ENCODE measurements at places on chromosomes 5 and 9. TPM values are rescaled to one million over a fixed set of nuclear protein-coding genes. Genes with fewer than 3 reads are reported as not detected.

GRCh38 chr9:84059936-84060335, 79.3 kb downstream of the RMI1 start:
- H3K4me3 ChIP-seq = no peak overlapping the region
- DNase-seq = no peak
- no peaks in the 10 kb centered on the region for H3K4me1 ChIP-seq
- H3K27me3 ChIP-seq = no peaks in the 10 kb centered on the region
- H3K27ac ChIP-seq = no peak overlapping the region

DNA sequence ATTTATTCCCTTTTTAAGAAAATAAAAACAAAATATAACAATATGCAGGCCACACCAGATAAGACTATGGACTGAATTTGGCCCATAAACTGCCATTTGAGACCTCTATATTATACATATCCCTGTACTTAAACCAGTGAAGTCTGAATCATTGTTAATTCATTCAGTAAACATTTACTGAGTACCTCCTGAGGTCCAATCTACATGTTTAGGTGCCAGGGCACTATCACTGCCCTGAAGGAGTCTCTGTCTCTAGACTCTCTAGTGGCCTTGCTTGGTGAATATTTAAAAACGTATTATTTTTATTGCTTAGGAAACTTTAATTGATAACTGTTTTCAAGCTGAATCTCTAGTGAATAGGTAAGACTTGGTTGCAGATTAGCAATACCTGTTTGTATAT, 74.7 kb upstream of the ELL2 start:
- H3K27me3 ChIP-seq = no peaks in the 10 kb centered on the region
- no peak for DNase-seq
- H3K36me3 ChIP-seq = no peaks in the 10 kb centered on the region
- H3K4me1 ChIP-seq = no peaks in the 10 kb centered on the region
- no peak overlapping the region for H3K4me3 ChIP-seq
- H3K27ac ChIP-seq = no peak overlapping the region

GRCh38 chr5:135371622-135372232, 27.3 kb downstream of the MACROH2A1 start:
- no peak for DNase-seq
- H3K4me1 ChIP-seq = peaks cover 2% of the 10 kb centered on the region
- H3K27ac ChIP-seq = no peak overlapping the region
- H3K4me3 ChIP-seq = no peak overlapping the region
- H3K36me3 ChIP-seq = peaks cover 18% of the 10 kb centered on the region

GRCh38 chr5:127834554-127834953, 131.4 kb downstream of the CCDC192 start:
- no peak overlapping the region for H3K4me3 ChIP-seq
- no peaks in the 10 kb centered on the region for H3K4me1 ChIP-seq
- no peak overlapping the region for H3K27ac ChIP-seq
- H3K36me3 ChIP-seq = no peaks in the 10 kb centered on the region
- DNase-seq = no peak

DNA sequence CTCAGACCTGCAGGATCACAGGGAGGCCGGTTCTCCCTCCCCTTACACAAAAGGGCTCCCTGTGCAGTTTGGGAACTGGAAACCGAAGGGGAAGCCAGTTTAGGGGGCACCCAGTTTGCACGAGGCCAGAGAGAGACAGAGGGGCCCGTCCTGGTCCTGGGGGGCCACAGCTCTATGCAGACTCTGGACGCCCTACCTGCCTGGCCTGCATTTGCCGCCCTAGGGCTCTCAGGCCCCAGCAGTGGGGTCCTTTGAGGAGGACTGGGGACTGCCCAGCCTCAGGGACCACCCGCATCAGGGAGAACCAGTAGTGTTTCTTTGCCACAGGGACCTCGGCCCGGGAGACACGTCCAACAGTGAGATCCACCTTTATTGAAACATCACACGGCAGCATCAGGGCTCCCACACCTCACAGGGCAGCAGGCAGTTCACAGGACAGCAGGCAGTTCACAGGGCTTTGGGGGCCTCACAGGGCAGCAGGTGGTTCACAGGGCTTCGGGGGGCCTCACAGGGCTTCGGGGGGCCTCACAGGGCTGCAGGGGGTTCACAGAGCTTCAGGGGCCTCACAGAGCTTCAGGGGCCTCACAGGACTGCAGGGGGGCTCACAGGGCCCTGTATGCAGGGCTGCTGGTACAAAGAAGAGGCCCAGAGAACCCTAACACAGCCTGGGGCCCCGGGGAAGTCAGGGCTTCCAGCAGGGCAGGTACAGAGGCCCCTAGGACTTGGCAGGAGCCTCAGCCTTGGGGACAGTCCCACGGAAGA, 648 bp upstream of the NSMF start:
- no peak for DNase-seq
- no peaks in the 10 kb centered on the region for H3K36me3 ChIP-seq
- peaks cover 7% of the 10 kb centered on the region for H3K4me1 ChIP-seq
- H3K27ac ChIP-seq = peak overlapping the region; percentile 54
- no peaks in the 10 kb centered on the region for H3K27me3 ChIP-seq

- H3K27me3 ChIP-seq = no peaks in the 10 kb centered on the region
- DNase-seq = no peak
- no peak overlapping the region for H3K27ac ChIP-seq
- H3K36me3 ChIP-seq = no peaks in the 10 kb centered on the region
Measured at GRCh38 chr5:126866851-126867636, 90.1 kb downstream of the LMNB1 start.

DNA sequence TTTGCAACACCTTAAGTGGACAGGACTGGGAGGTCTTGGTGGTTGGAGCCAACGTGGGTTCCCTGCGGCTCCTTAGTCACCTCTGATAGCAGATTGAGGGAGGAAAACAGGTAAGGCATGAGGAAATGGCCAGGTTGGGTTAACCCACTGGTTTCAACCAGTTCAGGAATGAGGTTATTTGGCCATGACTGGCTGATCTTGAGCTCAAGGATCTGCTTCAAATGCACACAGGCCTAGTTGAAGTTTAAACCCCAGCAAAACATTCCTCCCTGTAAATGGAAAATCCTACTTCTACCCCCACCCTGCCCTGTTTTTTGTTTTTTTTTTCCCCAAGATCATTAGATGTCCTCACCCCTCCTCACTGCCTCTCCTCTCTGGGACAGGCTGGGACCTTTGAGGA, 3.2 kb upstream of the NUP214 start:
- peaks cover 7% of the 10 kb centered on the region for H3K36me3 ChIP-seq
- peak overlapping the region; percentile 9 for H3K4me3 ChIP-seq
- DNase-seq = peak; percentile 50
- H3K27me3 ChIP-seq = no peaks in the 10 kb centered on the region

DNA sequence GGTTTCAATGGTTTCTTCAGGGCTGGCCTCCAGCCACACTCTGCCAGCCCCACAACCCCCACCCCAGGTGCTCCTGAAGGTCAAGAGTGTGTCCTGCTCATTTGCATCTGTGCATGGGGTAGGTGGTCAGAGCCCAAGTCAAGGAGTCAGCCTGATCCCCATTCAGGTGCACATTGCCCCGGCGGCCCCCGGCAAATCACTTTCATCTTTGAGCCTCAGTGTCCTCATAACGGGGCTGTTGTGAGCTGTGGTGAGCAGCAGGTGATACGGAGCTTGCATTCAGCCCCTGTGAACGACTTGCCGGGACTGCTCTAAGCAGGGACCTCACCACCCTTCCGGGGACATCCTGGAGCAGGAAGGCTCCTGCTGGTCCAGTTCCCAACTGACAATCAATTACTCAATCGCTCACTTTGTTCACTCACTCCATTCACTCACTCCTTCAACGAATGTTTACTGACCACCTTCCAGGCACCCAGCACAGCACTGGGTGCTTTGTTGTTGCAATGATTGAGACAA, 93.2 kb upstream of the CPEB4 start:
- DNase-seq = no peak
- no peaks in the 10 kb centered on the region for H3K36me3 ChIP-seq
- H3K27me3 ChIP-seq = no peaks in the 10 kb centered on the region
- H3K27ac ChIP-seq = peak overlapping the region; percentile 25
- no peak overlapping the region for H3K4me3 ChIP-seq
- H3K4me1 ChIP-seq = peaks cover 20% of the 10 kb centered on the region

DNA sequence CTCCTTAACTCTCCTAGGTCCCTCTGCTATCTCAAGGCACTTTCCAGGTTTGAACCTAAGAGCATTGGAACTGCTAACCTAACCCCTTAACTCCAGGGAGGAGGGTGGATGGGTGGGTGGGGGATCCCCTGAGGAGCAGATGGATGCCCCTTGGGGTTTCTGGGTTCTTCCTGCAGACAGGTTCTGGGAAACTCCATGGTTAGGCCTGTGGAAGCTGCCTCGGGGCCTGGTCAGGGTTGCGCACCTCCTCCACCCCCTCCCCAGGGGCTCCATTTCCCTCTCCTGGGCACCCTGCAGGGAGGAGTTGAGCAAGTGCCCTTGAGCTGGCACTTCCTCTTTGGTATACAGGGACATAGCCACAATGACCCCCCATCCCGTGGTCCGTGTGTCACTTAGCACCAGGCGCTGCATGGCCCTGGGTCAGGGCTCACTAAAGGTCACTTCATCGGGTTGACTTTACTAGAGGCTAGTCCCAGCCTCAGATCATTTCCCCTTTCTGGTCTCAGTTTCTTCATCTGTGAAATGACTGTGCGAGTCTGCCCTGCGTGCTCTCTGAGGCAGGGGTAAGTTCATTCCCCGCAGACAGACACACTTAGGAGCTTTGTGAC, 16.0 kb downstream of the CXXC5 start:
- H3K36me3 ChIP-seq = peaks cover 3% of the 10 kb centered on the region
- no peak overlapping the region for H3K4me3 ChIP-seq
- peak overlapping the region; percentile 95 for H3K27ac ChIP-seq
- peaks cover 82% of the 10 kb centered on the region for H3K4me1 ChIP-seq

GRCh38 chr9:128764361-128764760, 7.4 kb downstream of the ZER1 start:
- H3K27me3 ChIP-seq = no peaks in the 10 kb centered on the region
- peaks cover 5% of the 10 kb centered on the region for H3K36me3 ChIP-seq
- no peak overlapping the region for H3K4me3 ChIP-seq

DNA sequence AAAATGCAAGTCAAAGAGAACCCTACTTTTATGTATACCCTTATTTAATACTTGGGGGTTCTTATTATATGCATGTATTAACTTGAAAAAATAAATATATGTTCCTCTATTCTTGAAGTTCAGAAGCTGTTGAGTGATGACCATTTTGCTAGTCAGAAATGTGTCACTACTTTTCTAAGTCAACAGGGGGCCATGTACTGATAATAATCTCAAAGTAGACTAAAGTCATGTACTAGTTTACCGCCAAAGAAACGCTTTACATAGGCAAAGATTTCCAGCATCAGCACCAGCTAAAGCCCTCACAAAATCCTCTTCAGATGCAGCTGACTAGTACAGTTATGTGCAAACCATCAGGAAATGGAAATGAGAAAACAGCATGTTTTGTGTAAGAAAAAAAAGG, 5.7 kb upstream of the BHMT start:
- H3K36me3 ChIP-seq = no peaks in the 10 kb centered on the region
- peaks cover 3% of the 10 kb centered on the region for H3K27me3 ChIP-seq
- DNase-seq = no peak
- no peak overlapping the region for H3K4me3 ChIP-seq
- no peak overlapping the region for H3K27ac ChIP-seq

- H3K4me1 ChIP-seq = no peaks in the 10 kb centered on the region
- peak overlapping the region; percentile 42 for H3K4me3 ChIP-seq
- DNase-seq = peak; percentile 56
- peak overlapping the region; percentile 60 for H3K27ac ChIP-seq
- H3K36me3 ChIP-seq = no peaks in the 10 kb centered on the region
Measured at GRCh38 chr5:169299663-169300467, 1.1 kb downstream of the SLIT3 start.

GRCh38 chr5:164472165-164472564, 966.7 kb downstream of the MAT2B start:
- no peak overlapping the region for H3K27ac ChIP-seq
- no peak overlapping the region for H3K4me3 ChIP-seq
- DNase-seq = no peak
- no peaks in the 10 kb centered on the region for H3K27me3 ChIP-seq

DNA sequence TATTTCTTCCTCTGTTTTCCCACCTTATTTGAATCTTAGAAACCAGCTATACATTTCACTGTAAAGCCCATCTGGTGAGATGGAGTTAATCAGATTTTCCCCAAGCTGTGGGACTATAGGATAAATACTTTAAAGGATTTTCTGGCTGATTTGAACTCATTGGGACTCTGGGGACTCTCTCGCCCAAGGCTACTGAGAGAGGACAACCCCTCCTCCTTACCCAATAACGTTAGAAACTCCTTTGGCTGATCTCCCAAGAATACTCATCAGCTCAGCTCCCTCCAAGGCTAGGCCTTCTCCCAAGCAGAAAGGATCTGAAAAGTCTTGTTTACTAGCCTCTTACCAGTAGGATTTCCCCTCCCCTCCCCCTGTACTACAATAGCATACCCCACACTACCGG, 1.5 kb upstream of the GLRA1 start:
- no peak for DNase-seq
- H3K4me3 ChIP-seq = no peak overlapping the region
- no peak overlapping the region for H3K27ac ChIP-seq

DNA sequence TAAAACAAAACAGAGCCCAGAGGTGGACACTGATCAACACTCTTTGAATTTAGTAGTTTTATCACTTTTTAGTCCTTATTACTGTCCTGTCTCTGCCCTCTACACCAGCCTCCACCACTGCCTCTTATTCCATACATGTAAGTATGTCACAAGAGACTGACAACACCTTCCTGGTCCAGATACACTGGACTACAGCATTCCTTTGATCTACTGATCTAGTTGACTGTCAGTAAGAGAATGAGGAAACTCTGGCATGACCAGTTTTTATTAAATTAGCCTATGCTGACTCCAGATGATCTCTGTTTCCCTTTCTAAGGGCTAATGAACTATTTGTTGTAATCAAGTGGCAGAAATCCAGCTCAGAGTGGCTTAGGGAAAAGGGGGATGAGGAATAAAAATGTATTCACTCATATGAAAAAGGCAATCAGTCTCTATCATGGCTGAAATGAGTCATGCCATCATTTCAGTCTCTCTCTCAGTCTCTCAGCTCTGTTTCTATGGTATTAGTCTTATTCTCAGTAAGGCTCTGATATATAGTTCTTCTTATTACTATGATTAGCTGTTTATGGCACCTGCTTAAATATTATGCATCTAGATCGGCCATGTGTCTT, 5.5 kb downstream of the ARHGEF37 start:
- H3K27ac ChIP-seq = no peak overlapping the region
- H3K36me3 ChIP-seq = no peaks in the 10 kb centered on the region
- DNase-seq = no peak
- no peaks in the 10 kb centered on the region for H3K27me3 ChIP-seq

Gene SNX24
- 23.8 TPM for total RNA-seq

Gene TMEFF1
- total RNA-seq = 0.66 TPM

Gene SPINK1
- 2.2 TPM for total RNA-seq

Gene CHSY3
- total RNA-seq = 3.0 TPM

Data from kidney (tissue), 22 donors.